ENCODE measurements at places on chromosomes 12 and 14.

DNA sequence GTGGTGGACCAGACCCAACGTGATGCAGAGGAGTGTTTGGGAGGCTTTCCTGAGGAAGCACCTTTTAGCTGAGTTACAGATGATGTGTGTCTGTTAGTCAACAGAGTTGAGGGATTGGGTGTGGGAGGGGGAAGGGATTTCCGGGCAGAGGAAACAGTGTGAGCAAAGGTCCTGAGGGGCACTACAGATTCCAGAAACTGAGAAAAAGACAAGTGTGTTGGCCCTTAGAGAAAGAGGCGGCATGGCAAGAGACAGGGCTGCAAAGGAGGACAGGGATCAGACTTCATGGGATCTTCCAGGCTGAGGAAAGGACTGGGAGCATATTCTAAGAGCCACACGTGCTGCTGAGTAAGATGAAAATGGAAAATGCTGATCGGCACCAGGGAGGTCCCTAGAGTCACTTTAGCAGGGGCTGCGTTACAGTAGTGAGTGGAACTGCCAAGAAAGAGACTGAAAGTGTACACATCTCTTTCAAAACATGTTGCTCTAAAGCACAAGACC, 9.4 kb upstream of the RPS6KL1 start:
- DNase-seq: no peak

DNA sequence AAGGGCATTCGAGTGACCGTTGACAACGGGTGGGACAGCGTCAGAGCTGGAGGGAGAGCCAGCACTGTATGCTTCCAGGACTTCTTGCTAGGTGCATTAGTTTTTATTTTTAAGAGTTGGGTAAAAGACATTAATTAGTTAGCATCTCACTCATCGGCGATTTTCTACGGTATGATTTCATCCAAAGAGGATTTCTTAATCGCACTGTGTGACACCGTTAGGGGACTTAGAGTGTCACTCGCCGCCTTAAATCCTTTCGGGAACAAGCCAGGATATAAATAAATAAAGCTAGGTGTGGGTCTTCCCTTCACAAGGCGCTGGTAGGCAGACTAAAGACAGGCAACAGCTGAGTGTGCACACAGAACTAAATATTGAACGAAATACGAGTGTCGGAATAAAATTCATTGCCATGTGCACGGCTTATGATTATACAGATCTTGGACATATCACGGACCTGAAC, 869 bp upstream of the NOVA1 start:
- DNase-seq: no peak

DNA sequence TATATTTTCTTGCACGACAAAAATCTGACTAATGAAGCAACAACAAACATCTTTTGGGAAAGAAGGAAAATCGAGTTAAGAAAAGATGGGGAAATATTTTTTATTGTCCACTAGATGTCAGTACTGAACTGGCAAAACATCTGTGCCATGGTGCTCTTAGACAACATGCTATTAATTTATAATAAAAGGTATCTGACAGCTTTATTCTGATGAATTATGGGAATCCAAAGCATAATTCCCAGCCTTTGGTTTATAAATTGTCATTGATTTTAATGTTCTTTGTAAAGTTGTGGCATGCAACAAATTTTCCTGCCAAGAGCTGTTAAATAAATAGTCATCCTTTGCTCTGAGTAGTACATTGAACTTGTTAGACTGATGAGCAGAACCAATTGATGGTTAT, 231.2 kb downstream of the ETNK1 start:
- no peak for DNase-seq

GRCh38 chr12:57429473-57430111, 1.3 kb downstream of the R3HDM2 start:
- DNase-seq: no peak

Data from stimulated activated CD4-positive, alpha-beta T cell treated with anti-CD3 and anti-CD28 coated beads, Interleukin-4, amount 100 ng/mL, for 1 hour (primary cell).